NCI-H2081 (cell line): ENCODE measurements at places on chromosomes 11 and 22.

- DNase-seq, result no peak
These were observed 37.5 kb upstream of the TCF20 start for GRCh38 chr22:42307806-42308563.

- no peak for DNase-seq
These were observed 21.6 kb downstream of the PARVG start for GRCh38 chr22:44202261-44202789.

DNA sequence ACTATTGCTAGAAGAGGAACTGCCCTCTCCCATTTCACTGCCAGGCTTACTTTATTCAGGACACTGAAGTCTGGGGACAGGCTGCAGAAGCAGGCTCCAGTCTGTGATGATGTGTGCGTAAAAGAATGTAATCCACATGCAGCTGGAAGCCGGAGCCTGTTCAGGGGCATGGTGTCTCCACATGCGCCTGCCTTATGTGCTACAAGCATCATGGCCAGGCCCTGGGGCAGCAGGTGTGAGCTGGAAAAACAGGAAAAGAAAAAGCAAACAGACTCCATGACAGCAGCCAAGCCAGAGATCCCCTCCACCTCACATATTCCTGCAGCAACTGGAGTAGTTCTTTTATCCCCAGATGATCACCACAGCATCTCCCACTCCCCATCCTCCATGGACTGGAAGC, 33.4 kb downstream of the ARFGAP2 start:
- DNase-seq, result peak; percentile 52

DNA sequence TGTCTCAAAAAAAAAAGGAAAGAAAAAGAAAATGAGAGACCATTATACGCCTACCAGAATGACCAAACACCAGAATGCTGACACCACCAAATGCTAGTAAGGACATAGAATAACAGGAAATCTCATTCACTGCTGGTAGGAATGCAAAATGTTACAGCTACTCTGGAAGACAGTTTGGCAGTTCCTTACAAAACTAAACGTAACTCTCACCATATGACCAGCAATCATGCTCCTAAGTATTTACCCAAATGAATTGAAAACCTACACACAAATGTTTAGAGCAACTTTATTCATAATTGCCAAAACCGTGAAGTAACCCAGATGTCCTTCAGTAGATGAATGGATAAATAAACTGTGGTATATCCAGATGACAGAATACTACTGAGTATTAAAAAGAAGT, 7.2 kb downstream of the CHKA start:
- DNase-seq, result no peak

DNA sequence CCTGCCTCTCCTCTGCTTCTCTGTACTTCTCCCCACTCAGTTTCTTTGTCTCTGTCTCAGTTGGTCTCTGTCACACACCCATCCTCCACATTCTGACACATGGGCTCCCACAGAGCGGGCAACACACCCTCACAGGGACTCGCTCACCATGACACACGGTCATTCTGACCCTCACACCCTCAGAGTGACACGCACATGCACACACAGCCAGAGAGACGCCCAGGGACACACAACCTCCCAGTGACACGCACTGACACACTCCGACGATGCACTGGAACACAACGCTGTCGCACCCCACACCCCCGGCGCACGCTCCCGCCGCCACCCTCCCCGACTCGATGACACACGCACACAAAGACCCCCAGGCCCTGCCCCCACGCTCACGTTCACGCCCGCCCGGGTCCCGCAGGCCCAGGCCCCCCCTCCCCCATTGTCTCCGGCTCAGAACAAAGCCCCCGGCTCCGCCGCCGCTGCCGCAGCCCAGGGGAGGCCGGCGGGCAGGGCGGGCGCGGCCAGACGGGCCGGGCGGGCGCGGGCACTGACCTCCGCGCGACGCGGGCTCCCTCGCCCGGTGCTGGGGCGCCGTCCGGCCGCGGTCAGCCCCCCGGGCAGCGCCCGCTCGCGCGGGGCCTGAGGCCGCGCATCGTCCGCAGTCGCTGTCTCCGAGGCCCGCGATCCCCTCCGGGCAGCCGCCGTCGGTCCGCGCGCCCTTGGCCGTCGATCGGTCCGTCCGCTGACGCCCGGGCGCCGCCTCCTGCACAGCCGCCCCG, 404 bp downstream of the DCHS1 start:
- no peak for DNase-seq

DNA sequence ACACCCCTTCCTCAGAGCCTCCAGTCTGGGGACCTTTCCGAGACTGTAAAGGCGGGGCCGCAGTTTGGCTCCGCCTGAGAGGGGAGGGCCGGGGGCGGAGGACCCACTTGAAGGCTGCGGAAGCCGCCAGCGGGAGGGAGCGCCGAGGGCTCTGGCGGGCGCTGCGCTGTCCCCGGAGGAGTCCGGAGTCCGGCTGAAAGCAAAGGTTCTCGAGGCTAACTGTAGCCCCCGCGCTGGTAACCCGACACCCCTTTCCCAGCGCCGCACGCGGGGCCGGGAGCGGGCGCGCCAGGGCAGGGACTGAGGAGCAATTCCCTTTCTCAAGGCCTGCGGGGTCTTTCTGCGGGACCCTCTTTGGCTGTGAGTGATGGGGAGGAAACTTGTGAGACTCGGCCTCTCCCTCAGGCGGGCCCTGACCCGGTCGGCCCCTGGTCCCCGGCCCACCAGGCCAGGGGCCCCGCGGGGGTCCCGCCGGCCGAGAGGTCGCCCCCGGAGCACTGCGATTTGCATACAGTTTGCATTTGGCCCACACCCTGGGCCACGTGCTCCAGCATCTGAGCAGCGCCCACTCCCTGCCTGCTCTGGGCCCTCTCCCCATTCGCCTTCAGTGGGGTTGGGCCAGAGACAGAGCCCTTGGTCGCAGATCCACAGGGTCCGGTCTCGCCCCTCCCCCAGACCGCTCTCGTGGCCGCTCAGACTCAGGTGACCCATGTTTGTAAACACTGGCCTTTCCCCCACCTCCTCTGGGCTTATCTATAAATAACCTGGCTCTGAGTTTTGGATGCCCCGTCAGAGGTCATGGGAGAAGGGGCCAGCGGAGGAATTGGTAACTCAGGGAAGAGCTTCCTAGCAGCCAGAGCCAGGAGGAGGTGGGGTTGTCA, 519 bp upstream of the ART5 start:
- DNase-seq, result peak; percentile 76

GRCh38 chr11:61850687-61851086, 22.6 kb downstream of the FADS2 start:
- DNase-seq, result no peak

DNA sequence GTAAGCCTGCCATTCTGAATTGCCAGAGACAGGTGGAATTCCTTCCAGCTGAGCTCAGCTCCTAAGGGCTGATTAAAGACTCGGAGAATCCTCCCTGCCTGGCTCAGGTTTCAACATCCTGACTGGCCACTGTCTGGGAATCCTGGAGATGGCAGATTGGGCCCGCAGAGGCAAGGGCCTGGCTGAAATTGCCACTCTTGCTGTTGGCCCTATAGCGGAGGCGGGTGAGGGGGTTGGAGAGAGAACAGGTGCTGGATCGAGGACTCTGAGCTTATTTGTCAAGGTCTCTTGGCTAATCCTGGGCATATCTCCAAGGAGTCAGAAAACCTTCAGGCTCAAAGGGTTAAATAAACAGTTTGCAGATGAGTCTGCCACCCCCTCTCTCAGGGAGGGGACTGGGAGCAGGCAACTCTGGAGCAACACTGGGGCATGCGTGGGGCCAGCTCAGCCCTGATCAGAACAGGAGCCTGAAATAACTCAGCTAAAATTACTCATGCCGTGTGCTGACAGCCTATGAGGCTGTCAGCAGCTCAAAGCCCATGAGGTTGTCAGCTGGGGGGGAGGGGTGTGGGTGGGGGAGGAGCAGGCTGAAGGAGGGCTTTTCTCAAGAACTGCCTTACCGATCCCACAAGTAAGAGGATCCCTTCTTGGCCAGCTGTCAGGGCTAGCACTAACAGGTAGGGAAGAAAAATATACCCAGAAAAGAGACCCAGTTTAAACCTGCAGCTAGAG, 14.7 kb upstream of the MFRP start:
- DNase-seq, result peak; percentile 24

DNA sequence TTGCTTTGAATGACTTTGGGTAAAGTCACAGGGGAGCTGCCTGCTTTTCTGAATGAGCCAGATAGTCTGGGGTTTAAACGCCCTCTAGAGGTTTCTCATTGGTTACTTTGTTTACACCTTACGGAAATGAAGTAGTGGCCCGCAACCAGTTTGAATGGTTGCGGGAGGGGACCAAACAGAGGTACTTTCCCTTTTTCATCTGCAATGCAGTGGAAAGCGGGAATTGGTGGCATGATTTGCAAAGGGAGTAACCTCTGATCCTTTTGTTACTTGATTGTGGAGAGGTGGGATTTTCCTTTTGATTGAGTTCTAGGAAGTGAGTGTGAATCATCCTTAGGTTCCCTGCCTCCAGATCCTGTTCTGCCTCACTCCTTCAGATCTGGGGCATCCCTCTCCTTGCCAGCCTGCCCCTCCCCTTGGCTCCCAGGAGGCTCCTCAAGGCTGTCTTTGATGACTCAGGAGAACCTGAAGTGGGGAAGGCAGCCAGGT, 15.9 kb upstream of the GLYATL1 start:
- no peak for DNase-seq

GRCh38 chr11:110971140-110971539, 258.9 kb upstream of the ARHGAP20 start:
- DNase-seq, result no peak

- DNase-seq, result no peak
These were observed 6.8 kb downstream of the OR51B2 start for GRCh38 chr11:5317292-5317691.

DNA sequence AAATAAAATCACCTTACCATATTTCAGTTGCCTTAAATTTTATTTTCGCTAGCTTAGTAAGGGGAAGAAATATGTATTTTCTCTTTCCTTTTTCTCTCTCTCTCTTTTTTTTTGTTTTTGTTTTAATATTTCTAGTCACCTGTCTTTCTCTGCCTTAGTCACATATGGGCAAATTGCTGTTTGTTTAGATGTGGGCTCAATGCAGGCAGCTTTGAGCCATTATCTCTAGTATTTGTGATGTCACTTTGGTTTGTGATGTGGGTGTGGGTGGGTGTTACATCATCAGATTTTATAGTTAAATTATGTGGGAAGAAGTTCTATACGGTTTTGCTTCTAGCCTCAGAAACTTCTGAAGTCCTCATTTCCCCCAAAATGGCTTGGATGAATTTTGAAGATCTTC, at the start of gene C22orf31:
Gene C22orf31, minus strand, starts transcription at position 59 of the 400 bp plus-strand sequence. Its CDS starts 39 bp downstream, at position 20.
- no peak for DNase-seq

- no peak for DNase-seq
These were observed 34.2 kb upstream of the LMO1 start for GRCh38 chr11:8297781-8298440.

DNA sequence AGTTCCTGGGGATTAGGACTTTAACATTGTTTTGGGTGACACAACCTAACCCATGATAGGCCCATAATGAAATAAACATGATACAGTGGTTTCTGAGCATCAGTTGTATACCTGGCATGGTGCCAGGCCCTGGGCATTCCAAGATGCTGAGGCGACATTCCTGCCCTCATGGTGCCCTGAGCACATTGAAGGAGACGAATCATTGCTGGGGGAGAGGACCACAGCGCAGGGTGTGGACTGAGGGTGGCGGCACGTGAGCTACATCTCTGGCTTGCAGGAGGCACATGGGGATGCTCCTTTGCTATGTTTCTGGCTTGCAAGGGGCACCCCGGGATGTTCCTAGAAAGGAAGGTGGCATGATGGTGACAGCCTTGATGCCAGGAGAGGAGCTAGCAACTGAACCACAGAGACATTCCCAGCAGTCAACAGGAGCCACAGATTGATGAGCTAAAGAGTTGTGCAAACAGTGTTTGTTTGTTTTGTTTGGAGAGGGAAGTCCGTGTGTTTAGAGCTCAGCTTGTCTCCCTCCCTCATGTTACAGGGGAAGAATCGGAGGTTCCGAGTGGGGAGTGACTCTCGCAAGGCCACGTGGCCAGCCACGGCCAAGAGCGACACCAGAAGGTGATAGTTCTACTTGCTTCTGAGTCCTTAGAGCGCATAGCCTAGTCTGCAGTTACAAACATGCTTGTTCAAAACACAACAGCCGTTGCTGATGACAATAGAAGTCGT, 106.4 kb downstream of the MIAT start:
- peak; percentile 77 for DNase-seq

- DNase-seq, result no peak
These were observed 53.2 kb upstream of the SHANK2 start for GRCh38 chr11:71305451-71306125.

DNA sequence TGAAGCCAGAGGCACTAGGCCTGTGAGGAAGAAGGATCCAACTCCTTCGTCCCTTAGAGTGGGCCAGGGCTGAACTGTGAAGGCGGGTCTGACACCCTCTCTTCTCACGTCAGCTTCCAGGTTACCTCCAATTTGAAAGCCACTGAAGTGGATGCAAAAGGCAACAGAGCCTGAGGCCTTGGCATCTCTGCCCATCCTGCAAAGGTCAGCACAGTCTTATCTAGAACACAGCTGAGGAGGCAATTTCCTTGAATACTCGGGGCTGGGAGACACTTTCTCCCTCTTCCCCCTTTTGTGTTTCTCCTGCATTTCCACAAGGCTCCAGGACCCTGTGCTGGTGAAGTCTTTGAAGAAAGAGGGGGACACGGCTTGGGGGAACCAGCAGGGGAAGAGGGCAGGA, 91.6 kb upstream of the PAX6 start:
- no peak for DNase-seq

GRCh38 chr11:32105871-32106560, 15.1 kb downstream of the RCN1 start:
- DNase-seq, result no peak

GRCh38 chr11:120352405-120352804, 16.2 kb downstream of the ARHGEF12 start:
- no peak for DNase-seq

- DNase-seq, result no peak
These were observed 9.1 kb upstream of the TTLL8 start for GRCh38 chr22:50067244-50067643.

- DNase-seq, result no peak
These were observed 12.5 kb upstream of the CHST1 start for GRCh38 chr11:45677770-45678512.

GRCh38 chr11:108698844-108699642, 34.2 kb downstream of the DDX10 start:
- no peak for DNase-seq

GRCh38 chr11:68938816-68939582, 35.3 kb downstream of the IGHMBP2 start:
- DNase-seq, result no peak

DNA sequence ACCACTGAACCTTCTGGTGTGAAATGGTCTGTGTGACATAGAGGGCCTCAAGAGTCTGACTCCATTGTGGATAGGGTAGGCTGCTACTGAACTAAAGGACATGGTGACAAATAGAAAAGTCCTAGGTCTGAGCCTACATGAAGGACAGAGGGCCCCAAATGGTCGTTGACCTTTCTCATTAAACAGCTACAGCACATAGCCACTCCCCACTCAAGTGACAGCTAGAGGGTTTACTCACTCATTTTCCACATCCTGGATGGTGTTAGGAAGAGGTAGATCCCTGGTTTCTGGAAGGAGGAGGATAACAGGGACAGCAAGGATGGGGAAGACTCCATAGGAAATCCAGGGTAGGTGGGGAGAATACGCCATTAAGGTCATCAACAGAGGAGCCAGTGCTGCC, 63.3 kb downstream of the SLC22A24 start:
- DNase-seq, result no peak
